ENCODE measurements at places on chromosomes 1 and 21.

DNA sequence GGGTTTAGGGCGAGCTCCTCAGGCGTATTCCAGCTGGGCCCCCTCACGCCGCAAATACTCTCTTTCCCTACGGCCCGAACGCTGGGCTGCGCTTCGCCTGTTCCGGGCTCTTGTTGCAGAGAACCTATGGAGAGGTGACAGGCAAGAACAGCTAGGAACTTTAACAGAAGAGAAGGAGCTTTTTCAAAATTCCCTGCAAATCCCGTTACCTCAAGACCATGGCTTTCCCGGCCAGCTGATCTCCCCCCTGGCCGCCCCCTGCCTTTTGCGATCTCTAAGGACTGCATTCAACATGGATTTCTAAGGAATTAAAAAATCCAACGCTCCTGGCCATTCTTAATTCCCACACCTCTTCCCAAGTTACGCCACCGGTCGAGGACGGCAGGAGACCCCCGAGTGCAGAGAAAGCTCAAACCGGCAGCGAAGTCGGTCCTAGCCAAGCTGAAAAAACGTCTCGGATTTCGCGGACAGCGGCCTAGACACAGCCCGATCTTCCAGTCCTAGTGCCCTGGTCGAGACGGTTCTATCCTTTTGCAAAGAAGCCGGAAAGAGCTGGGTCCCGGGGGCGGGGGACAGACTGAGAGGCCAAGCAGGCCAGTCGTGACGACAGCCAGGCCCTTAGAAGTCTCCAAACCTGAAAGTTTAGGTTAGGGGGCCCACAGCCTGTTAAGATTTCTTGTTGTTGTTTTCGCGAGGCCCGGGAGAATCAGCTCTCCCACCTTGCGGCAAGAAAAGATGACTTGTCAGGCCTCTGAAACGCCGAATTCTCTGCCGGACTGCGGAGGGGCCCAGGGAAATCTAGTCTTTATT is 1.1 kb upstream of the TBX15 start:
- DNase-seq = no peak

DNA sequence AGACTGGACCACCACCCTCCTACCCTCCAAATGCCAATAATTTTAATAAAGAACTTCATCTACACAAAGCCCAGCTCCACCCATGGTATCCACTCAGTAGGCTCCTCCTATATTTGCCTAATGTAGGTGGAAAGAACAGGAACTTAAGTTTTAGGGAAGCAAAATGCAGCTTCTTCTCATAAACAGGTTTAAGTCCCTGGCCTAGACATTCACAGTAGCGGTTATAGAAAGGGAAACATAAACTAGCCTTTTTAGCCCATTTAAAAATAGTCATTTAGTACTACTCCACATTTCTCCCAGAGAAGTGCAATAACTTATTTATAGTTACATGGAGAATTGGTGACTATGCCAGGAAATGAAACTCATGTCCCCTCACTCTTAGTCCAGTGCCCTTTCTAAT is 56.6 kb upstream of the CPLANE2 start:
- DNase-seq = no peak

DNA sequence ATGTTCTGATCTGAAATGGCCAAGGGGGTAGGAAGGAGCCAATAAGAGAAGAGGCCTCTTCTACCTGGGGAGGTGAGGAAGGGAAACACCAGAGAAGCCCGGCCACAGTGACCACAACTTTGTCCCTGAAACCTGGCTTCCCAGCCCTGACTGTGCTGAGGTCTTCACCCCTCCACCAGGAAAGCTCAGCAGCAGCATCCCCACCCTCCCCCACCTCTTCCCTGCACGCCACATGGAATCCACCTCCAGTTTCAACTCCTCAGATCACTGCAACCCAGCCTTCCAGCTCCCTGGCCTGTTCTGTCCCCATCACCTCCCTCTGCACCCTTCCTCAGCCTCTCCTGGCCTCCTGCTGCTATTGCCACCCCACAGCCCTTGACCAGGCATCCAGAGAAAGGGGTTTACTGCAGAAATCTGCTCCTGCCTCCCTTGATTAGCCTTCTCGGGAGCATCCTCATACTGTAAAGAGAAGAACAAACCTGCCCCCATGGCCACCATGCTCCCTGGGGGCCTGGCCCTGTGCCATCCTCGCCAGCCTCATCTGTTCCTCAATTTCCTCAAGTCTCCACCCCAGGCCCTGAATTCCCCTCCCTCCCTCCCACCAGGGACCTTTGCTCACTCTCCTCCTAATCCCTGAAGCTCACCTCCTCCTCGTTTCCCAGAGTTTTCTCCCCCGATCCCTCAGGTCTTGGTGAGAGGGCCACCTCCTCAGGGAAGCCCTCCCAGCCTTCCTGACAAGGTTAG is 450.9 kb downstream of the MATN1 start:
- no peak for DNase-seq

GRCh38 chr1:111561328-111561727 is 57.9 kb upstream of the ADORA3 start:
- no peak for DNase-seq
